Naive thymus-derived CD8-positive, alpha-beta T cell (primary cell): ENCODE measurements at places on chromosomes 5 and 9.

- no peak for DNase-seq
Measured at GRCh38 chr5:35803191-35803651, 53.5 kb upstream of the IL7R start.

DNA sequence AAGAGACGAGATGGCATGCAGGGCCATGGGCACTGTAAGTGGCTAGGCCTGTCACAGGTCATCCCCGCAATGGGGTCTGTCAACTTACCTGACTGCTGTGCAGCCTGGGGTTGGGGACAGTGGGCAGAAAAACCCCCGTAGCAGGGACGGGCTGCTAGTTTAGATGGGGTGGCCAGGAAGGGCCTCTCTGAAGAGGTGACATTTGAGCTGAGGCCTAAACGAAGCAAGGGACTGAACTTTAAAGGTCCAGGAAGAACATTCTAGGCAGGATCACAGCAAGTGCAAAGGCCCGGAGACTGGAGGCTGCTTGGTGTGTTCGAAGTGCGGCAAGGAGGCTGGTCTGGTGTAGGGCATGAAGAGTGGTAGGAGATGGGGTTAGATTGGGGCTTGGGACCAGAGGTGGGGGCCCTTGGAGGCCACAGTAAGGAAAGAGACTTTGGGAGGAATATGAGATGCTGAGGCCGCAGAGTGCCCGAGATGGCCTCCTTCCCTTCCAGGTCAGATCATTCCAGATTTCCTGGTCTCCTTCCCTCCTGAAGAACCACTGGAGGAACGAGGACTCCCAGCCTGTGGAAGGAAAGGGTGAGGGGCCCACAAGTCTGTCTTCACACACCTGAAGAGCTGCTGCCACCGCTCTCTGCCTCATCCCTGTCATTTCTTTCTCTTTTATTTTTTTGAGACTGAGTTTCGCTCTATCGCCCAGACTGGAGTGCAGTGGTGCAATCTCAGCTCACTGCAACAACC is 37.9 kb upstream of the SH3PXD2B start:
- DNase-seq, result no peak

- DNase-seq, result no peak
Measured at GRCh38 chr5:42564689-42565356, 141.6 kb downstream of the GHR start.

DNA sequence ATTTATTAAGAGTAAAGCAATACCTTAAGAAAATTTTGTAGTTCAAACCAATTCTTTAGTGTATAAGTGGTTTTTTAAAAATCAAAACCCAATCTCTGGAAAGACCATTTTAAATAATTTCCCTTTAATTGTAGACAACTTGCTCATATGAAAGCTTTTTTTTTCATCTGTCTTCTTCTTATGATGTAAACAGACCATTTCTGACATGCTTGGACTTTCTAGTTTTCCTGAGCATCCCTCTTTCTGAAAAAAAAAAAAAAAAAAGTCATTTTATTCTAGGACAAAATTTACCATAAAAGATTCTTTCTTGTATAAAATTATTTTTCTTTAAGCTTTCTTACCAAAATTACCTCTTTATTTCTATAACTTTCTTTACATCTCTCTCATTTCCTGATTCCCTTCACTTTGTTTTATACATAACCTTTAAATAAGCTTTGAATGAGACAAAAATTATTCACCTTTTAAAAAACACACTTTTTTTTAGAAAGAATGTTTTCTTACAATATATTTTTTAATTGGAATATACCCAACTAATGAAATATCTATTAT is 67.5 kb downstream of the COL15A1 start:
- no peak for DNase-seq

GRCh38 chr5:177569894-177570293 is 15.5 kb upstream of the FAM193B start:
- no peak for DNase-seq

DNA sequence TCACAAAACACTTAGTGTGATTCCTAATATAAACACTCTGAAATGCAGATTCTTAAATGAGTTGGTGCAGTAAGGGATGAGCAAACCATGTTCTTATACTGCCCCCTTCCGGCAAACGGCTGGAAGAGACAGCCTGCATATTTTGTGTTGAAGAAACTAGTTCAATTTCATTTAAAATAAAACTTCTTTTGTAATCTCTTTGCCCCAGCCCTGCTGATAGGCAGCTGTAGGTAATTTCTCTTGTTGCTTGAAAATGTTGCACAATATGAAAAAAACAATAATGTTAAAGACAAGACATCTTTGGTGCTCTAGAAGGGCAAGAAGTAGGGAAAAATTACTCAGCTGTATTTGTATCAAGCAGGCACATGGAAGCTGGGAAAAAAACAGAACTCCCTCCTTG is 89.7 kb upstream of the CCNG1 start:
- DNase-seq, result no peak

- no peak for DNase-seq
Measured at GRCh38 chr5:118862596-118862995, 125.8 kb downstream of the DTWD2 start.

DNA sequence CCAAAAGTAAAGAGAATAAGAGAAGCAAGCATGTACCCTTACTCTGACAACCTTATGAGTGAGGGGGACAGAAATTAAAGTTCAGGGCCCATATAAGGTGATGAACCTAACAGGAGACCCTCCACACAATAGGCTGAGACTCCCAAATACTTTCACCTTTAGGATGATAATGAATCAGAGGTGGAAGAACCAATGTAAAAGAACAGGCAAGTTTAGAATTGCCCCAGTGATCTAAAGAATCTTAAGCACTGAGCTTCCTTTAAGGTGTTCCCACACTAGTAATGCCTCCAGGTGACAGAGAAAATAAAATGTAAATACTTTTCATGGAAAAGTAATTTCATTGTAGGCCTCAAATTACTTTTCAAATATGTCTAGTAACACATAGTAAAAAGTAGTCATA is 8.2 kb upstream of the FAM151B start:
- no peak for DNase-seq

DNA sequence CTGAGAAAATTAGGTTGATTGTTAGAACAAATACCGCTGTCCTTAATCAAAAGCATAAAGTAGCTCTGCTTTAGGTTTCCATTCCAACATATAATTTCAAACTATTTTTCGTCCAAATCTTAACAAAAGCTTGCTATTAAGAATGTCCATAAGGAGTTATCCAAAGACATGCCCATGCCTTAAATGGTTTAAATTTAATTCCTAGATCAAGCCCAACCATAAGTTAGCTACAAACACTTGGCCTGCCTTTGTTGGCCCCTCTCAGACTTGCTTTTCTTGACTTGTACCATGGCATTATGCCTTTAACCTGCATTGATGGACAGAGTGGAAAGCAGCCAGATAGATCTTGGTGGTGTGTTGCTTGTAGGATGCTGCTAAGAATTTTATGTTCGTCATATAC is 8.8 kb downstream of the GARNL3 start:
- DNase-seq, result no peak

DNA sequence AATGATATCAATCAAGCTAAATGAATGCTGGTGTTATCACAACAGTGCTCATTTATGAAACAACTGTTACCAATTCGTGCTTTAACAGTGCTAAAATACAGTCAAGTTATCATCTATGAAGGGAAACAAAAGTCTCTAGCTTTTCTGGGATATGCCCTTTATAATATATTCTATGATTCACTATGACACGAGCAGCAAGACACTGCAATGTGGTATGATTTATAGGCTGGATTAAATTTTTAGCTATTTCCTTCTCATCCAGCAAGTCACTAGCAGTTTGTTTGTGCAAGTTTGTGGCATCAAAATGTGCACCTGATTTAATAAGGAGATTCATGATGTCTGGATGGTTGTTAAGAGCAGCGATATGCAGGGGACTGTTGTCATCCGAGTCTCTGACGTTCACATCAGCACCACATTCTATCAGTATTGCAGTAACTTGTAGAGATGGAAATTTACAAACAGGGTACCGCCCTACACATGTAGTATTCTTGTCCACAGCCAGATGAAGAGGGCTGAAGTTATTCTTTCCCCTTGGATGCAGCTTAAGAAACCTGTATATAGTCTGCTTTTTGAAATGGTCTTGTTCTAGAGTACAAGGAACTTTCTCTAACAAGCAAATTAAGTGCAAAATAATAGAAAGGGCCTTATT is 20.3 kb downstream of the FEM1C start:
- no peak for DNase-seq

GRCh38 chr5:56326770-56327169 is 93.6 kb upstream of the ANKRD55 start:
- no peak for DNase-seq

GRCh38 chr5:61340775-61341361 is 8.8 kb downstream of the ZSWIM6 start:
- DNase-seq, result no peak

DNA sequence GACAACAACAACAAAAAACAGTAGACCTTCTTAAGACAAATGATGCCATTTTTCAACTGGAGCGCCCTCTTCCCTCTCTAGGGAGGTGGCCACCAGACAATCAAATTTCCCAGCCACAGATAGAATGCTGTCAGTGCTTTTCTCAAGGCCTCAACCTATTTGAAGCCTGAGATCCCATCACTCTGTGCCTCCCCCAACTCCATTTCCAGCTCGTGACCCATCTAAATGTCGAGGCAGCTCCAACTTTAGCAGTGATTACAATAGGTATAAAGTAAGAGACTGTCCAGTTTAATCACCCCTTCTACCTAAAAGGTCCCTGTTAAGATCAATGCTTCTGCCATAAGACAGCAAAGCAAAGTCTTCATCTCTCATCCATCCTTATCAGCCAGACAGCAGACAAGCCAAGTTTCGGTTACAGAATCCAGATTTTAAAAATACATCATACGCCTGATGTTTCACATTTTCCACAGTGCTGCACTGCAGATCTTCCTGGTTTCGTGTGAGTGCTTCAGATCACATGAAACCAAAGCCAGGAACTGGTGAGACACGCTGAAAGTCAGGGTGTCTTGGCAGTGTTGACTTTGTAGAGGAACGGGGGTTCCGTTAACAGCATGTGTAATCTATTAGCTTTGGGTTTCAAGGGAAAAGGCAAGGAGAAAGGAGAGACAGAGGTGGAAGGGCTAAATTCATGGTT is 447.8 kb downstream of the ENC1 start:
- DNase-seq, result no peak

GRCh38 chr9:124870723-124871122 is 8.8 kb downstream of the ARPC5L start:
- no peak for DNase-seq

DNA sequence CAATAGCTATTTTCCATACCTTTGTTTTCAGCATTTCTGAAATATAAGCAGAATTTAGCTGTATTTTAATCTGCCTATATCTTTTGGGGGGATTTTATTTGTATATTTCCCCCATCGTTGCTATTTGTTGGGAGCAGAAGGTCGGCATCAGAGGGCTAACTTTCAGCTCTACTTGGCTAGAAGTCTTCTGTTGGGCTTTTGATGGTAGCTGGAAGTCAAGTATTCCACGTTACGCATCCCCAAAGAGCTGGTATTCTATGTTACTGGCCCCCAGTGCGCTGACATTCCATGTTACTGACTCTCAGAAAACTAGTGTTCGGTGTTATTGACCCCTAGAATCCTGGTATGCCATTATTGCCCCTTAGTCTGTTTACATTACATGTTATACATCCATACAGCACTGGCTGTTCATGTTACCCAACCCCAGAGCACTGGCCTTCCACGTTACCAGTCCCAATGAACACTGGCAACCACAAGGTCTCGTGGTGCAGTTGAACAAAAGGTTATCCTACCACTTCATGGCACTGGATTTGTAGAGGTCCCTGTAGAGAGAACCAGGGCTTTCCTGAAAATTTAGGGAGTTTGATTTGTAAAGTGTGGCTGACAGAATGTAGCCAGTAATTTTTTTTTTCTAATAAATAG is 278.1 kb upstream of the CD180 start:
- DNase-seq, result no peak

DNA sequence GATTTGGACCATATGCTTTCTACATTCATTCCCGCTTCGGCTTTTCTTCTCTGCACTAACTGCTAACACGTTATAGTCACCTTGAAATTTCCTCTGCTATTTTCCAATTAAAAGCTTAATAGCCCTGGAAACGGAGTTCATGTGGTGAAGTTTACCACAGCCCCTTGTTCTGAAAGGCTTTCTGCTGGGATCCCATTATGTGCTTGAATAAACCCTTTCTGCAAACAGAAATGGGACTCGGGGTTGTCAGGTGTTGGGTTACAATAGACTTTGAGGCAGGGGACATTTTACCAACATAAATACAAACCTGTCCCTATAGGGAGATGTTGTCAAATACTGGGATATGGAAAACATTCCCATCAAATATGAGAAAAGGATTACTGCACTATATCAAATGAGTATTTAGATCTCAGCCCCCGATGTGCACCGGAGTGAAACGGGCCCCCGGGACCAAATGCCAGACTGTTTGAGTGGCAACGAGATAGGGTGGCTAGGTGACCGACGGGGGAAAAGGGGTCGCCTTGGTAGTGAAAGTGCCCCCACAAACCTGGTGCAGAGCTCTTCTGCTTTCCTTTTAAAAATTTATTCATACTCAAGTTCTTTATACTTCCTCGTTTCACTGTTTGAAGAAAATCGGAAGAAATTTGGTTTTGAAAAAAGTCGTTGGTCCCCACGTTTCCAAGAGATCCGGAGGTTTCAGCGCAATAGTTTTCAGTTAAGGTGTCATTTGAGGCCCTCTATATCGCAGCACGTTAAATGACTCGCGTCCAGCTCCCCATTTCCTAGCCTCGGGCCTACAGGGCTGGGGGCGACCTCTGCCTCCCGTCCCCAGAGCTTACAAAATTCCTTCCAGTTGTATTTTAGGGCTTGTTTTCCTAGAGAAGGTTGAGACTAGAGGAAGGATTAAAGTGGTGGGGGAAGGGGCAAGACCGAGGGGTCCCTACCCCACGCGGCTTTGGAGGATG is 2.1 kb upstream of the DMRT3 start:
- no peak for DNase-seq

GRCh38 chr9:5392285-5392684 is 45.4 kb downstream of the PLGRKT start:
- DNase-seq, result no peak

- DNase-seq, result no peak
Measured at GRCh38 chr5:162573758-162574157, 506.2 kb downstream of the GABRG2 start.

GRCh38 chr9:109542922-109543321 is 44.8 kb upstream of the PTPN3 start:
- DNase-seq, result no peak

GRCh38 chr5:89043676-89044075 is 160.7 kb upstream of the MEF2C start:
- no peak for DNase-seq

GRCh38 chr5:157245886-157246285 is 20.0 kb upstream of the CYFIP2 start:
- DNase-seq, result no peak

DNA sequence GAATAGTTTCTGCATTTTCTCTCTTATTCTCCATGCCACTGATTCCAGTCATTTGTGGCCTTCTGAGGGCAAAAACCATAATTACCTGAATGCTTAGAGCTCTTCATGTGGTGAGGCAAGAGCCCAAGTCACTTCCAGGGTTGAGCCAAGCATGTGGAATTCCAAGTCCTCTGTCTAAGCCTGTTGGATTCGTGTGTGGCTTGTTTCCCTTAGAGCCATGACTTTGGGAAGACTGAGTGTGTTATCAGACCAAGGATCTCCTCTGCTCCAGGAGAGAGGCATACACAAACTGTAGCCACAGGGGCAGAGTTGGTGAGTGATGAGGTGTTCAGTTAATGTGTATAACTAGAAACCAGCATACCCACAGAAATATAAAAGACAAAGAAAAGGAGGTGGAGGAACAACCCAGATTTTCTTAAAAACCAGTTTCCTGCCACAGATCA is 27.1 kb downstream of the SLC22A5 start:
- no peak for DNase-seq
